ENCODE measurements at places on chromosomes 1 and 21.

DNA sequence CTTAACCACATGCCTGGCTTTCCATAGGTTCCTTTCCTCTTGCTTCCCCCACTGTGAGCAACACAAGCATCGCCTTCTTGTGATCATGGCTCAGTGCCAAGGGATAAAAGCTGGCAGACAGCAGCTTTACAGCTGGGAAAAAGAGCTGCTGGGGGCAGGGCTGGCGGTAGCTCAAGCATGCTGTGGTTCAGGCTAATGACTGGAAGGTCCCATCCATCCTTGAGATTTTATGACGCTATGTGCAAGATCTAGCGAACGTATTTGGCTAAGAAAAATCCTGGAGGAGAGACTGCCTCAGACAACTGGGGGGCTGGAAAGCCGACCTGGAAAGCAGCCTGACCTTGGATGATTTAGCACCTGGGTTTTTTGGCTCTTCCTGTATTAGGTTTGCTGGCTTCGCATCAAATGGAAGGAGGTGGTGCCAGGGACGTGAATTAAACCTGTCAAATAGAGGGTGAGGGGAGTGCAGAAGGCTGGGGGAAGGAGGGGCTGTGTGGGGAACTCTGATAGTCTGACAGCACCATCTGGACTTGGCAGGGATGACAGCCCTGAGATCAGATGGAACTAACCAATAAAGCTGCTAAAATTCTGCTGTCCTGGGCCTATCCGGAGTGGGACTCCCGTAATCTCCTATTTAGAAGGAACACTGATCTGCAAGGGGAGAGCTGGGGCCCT, 34.8 kb downstream of the ZMYND12 start:
- no peak for DNase-seq

DNA sequence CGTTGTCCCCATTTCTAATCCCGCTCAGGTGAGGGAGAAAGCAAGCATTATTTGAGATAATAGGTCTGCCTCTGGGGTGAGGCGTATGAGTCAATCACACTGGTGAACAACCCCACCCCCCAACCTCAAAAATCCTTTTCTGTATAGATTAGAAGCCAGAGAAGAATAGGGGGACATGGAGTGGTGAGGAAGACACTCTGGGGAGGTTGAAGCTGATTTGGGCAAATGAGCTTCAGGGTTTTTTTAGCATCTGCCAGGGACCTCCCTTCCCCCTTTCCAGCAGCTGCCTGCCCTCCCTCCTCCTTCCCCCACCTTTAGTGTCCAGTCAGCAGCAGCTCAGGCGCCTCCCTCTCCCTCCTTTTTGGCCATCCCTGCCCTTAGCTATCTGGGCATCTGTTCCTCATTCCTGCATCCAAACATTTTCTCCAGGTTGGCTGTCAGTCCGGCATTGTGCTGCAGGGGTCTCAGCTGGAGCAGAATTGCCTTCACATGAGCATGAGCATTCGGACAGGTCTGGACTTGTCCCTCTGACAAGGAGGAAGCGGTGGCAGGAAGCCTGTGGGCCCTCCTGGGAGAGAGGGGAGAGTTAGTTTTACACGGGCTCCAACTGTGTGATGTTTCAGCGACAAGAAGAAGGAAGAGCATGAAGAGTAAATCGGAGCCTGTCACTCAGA, 30.8 kb upstream of the PTGFRN start:
- no peak for DNase-seq

DNA sequence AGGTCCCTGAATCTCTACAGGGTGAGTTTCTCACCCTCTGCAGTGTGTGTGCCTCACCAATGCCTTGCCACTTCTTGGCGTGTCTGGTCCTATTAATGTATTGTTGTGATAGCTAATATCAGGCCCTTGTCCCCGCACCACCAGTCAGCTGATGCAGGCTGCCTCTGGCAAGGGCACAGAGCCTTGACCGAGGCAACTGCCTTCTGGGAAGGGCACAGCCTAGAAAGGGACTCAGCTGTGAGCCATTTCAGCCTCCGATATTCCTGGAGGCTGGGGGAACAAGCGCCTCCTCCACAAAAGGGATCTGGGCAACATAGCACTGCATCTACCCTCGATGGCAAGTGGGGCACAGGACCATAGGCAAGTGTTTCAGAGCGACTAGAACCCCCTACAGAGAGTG, 27.0 kb downstream of the IL10RB start:
- DNase-seq: no peak

DNA sequence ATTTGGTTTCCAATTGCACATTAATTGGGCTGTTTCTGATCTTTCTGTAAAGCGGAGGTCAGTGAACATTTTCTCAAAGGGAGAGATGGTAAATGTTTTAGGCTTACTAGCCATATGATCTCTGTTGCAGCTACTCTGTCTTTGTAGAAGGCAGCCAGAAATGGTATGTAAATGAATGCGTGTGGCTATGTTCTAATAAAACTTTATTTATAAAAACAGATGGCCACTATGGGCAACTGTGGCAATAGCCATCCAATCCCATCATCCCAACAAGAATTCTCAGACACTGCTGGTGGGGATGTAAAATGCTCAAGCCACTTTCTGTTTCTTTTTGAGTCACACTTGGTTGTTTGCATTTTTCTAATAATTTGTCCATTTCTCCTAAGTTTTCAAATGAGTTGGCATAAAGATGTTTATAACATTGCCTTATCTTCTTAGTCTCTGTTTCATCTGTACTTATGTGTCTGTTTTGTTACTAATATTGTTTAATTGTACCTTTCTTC, 448.8 kb upstream of the VAMP3 start:
- DNase-seq: no peak

DNA sequence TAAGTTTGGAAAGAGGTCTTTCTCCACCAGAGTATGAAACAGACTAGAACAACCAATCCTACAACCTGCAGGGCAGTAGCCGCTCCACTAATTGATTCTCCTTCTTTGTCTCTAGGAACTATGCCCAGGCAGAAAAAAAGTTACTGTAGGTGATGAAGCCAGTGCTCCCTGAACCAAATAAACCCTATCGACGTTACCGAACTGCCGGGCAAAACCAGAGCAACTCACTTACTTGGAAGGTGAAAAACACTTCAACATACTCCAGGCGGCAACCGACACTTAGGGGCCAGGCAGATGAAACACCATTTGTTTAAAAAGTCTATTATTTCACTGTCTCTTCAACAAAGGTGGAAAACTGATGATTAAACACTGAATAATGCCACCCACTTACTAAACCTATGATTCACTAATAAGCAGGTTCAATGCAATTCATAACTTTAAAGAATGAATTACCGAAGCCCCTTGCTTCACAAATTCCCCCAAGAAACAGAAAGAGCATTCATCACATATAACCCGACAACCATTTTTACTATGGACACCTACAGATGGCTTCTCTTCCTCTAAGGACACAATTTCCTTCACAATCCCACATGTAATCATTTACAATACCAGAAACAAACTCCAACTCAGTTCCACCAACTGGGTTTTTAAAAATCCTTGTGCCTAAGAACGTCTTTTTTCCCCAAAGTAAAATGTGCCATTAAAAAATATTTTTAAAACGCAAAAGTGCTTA, 1.6 kb downstream of the NRIP1 start:
- DNase-seq: no peak

DNA sequence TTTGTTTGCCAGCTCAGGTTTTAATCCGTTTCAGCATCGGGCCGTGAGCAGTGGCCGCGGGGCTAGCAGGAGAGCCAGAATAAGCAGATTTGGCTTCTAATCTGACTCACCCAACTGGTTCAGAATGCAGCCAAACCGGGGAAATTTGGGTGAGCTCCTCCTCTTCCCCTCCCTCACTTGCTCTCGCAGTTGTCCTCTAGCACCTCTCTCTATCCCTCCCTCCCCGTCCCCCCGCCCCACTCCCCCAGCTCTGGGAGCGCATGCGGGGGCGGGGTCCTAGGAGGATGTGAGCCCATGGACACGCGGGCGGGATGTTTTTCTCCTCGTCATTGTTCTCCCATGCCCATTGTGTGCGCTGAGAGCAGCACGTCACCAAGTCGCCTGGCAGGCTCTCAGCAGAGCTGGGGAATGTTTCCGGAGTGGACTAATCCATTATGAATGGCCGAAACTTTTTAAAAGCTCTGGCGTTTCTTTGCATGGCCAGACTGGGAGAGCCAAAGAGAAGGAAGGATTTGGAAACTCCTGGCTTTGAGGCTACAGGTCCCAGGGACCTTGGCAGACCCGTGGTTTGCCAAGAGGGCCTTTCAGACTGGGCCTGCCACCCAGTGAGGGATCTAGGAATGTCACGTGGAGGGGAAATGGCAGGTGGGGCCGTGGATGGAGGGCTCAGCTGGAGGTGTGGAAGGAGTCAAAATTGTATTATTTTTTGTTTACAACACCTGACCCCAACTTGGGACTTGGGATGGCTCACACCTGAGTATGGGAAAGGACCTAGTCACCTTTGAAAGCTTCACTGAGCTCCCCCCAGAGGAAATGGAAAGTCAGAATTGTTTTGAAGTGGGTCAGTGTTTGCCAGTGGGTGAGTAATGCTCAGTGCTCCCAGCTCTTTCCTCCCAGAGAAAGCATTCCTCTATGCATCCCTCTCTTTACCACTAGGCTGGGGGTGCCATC, 39.2 kb downstream of the CDK18 start:
- no peak for DNase-seq

GRCh38 chr1:5872886-5873285, 119.3 kb downstream of the NPHP4 start:
- no peak for DNase-seq

DNA sequence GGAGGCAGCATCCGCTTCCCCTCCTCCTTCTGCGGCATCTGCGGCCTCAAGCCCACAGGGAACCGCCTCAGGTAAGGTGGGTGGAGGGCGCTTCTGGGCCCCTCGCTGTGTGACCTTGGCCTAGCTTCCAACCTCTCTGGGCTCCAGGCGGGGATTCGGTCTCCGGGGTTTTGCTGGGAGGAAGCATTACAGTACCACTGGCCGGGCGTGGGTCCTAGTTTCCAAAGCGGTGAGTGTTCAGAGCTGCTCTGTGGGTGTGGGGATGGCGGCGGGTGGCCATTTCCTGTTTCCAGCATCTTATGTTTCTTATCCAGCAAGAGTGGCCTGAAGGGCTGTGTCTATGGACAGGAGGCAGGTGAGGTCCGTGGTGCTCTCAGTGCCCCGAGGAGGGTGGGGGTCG, 11.6 kb downstream of the FAAH start:
- no peak for DNase-seq

- DNase-seq: no peak
Observed at GRCh38 chr1:19000065-19000464, 43.6 kb upstream of the IFFO2 start.

GRCh38 chr1:145711213-145711651, 4.1 kb upstream of the PDZK1 start:
- DNase-seq: no peak

- no peak for DNase-seq
Observed at GRCh38 chr1:3453891-3454810, at the start of gene ARHGEF16. TSS of gene ARHGEF16 (plus strand) at chr1:3454665. CDS start at chr1:3463085, 8,420 bp downstream.

- DNase-seq: no peak
Observed at GRCh38 chr1:6141592-6141991, 38.5 kb downstream of the CHD5 start.

- DNase-seq: no peak
Observed at GRCh38 chr1:202935844-202936243, 8.8 kb upstream of the KLHL12 start.

- DNase-seq: no peak
Observed at GRCh38 chr1:173862769-173863223, 5.0 kb downstream of the GAS5 start.

GRCh38 chr1:212820969-212821368, 26.5 kb downstream of the SPATA45 start:
- DNase-seq: no peak

DNA sequence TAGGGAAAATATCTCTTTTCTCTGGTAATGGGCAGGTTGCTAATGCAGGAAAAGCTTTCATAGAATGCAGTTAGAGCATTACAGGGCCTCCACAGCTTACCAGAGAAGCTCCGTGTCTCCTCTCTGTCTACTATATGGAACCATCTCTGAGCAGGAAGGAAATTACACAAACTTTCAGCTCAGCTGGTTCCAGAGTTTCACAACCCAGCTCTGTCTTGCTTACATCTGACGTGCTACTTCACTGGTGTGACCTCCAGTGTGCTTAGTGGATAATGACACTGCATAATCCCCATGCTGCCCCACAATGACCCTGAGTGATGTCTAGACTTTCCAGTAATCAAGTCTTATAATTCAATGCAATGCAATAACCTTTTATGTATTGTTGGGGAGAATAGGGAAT, 4.3 kb upstream of the FGGY start:
- no peak for DNase-seq

- no peak for DNase-seq
Observed at GRCh38 chr1:107213225-107213624, 72.4 kb downstream of the NTNG1 start.

DNA sequence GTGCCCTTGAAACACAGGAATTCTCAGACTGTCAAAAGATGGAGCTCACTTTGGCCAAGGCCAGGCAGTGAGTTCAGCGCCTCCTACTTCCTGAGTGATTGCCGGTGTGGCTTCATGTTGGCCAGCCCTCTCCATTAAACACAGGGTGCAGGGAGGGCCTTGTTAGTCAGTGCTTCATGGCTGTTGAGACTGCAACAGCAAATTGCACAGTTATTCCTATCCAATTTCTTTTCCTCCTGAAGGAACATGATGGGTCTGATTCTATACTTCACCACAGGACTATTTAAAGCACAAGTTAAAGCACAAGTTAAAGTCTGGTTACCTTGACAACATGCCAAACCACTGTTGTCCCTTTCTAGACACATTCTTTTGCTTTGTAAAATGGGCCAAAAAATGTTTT, 156.6 kb downstream of the SIPA1L2 start:
- no peak for DNase-seq

GRCh38 chr1:240888039-240888786, 276.3 kb upstream of the GREM2 start:
- DNase-seq: no peak

- DNase-seq: no peak
Observed at GRCh38 chr1:206699626-206700025, 14.9 kb downstream of the MAPKAPK2 start.

GRCh38 chr1:192277635-192278034, 39.2 kb upstream of the RGS21 start:
- DNase-seq: no peak

GRCh38 chr1:53127546-53127945, 14.9 kb downstream of the SLC1A7 start:
- no peak for DNase-seq

DNA sequence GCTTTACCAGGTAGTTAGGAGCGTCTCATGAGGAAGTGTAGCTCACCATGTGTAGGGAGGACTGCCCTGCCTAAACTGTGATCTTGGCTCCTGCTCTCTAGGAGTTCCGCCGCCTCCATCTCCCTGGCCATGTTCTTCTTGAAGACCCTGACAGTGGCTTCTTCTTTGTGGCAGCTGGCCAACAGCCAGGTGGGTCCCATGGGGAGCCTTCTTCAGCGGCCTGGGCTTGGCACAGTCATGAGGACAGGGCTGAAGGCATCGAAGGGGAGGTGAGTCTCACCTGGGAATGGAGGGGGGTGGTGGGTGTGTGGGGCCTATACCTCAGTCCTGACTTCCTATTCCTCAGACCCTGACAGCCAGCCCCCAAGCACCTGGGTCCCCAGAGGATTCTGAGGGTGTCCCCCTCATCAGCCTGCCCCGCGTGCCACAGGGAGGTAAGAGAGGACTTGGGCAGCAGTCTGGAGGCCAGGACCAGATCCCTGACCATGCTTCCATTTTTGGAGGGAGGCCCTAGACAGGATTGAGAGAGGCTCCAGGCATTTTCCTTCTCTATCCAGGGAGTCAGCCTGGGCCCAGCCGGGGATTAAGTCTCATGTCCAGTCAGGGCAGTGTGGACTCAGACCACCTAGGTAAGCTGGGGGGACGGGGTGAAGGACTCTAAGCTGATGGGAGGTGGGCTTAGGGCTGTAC, 21.4 kb downstream of the HYI start:
- no peak for DNase-seq

Data from stimulated activated CD8-positive, alpha-beta memory T cell treated with anti-CD3 and anti-CD28 coated beads, Interleukin-4, amount 100 ng/mL, for 1 hour (primary cell).